Stimulated activated CD4-positive, alpha-beta T cell treated with anti-CD3 and anti-CD28 coated beads, Interleukin-4, amount 100 ng/mL, for 1 hour (primary cell): ENCODE measurements at places on chromosomes 11 and 22.

- no peak for DNase-seq
Measured at GRCh38 chr22:48181263-48181955, 1419.0 kb downstream of the TBC1D22A start.

GRCh38 chr11:57216463-57216862 lies 20.6 kb downstream of the APLNR start:
- no peak for DNase-seq

DNA sequence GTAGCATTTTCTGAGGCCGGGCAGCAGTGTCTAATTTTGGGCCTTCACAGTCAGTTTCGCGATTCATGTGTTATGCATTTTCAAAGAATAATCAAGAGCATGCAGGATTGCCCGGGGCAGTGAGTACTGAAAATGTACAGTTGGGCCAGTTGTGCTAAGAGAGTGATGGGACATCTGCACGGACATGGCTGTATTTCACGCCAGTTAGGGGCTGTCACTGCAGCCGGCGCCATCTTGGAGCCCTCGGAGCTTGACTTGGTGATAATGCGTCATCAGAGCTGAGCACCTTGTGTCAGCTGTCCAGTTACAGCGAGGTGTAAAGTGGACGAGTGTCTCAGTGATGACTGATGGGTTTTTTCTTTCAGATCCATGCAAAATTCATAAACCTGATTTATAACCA lies 188.9 kb downstream of the TBC1D22A start:
- DNase-seq = no peak

GRCh38 chr11:1193326-1194230 lies 29.3 kb upstream of the MUC5B start:
- no peak for DNase-seq

GRCh38 chr11:79794484-79795393 lies 353.9 kb upstream of the TENM4 start:
- no peak for DNase-seq

DNA sequence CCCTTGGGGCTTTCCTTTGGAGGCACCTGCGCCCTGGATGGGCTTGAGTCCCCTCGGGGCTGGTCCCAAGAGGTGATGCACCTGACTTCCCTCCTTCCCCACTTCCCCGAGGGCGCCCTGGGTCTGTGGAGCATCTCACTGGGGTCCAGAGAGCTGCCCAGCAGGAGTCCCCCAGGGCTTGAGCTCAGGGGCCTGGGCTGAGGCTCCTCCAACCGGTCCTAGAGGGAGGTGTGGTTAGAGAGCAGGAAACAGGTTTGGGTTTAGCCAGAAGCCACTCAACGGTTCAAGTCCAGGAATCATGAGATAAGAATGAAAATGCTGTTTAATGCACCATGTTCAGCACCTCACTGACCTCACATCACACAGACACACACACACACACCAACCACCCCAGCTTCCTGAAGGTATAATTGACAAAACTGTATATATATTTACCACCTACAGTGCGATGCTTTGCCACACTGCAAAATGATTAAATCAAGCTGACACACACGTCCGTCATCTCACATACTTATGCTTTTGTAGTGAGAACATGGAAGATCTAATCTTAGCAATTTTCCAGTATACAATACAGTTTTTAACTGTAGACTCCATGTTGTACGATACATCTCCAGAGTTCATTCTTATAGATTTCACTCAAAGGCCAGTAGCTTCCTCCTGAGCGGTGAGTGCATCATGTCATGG lies 628 bp upstream of the IGLL1 start:
- DNase-seq = no peak

DNA sequence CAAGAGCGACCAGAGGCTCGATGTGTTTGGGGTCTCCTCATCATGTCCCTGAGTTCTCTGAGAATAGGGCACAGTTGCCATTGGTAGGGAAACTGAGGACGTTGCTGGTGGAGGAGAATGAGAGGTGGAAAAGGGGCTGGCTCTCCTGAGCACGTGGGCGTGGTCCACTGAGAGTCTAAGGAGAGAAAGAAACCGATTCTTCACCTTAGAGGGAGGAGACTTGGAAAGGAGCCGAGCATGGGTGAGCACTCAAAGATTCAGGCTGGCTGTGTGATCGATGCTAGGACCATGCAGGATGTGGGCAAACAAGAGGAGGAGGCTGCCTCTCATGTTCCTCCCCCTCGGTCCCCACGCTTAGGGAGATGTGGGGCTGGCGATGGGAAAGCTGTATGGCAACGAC lies 19.8 kb upstream of the TLCD5 start:
- no peak for DNase-seq

- DNase-seq = no peak
Measured at GRCh38 chr22:17890892-17891291, 116.6 kb upstream of the BID start.

DNA sequence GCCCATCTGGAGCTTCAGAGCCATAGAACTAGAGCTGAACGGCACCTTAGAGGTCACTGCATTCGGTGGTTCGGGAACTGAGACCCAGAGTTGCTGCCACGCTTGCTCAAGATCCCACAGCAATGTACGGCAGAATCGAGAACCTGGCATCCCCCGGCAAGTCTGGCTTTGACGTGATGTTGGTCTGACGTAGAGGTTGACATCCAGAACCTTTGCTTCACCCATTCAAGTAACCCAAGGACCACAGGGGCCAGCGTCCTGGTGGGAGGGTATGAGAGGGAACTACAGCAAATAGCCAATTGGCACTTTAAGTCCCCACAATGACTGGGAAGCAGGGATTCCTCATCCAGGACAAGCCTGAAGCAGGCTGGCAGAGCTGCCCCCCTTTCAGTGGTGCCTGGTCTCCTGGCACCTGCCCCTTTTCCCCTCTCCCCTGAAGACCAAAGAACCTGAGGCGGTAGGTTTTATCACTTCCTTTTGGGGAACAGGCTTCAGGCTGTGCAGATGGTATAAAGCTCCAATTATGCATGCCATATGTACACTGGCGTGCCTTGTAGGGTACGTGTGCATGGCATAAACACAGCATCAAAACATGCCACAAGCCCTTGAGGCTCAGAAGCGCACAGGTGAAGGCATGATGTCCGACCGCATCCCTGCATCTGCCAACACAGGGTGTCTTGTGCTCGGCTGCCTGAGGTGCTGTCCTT lies 15.3 kb upstream of the TEF start:
- DNase-seq = no peak

GRCh38 chr11:120054016-120054752 lies 83.7 kb downstream of the TRIM29 start:
- DNase-seq = no peak

GRCh38 chr11:20647976-20648565 lies 21.3 kb upstream of the NELL1 start:
- no peak for DNase-seq

- no peak for DNase-seq
Measured at GRCh38 chr11:215581-216037, 8.1 kb downstream of the RIC8A start.

- DNase-seq = no peak
Measured at GRCh38 chr11:127875131-127875530, 712.2 kb downstream of the ETS1 start.

GRCh38 chr11:60934124-60934789 lies 10.0 kb downstream of the TMEM132A start:
- no peak for DNase-seq

DNA sequence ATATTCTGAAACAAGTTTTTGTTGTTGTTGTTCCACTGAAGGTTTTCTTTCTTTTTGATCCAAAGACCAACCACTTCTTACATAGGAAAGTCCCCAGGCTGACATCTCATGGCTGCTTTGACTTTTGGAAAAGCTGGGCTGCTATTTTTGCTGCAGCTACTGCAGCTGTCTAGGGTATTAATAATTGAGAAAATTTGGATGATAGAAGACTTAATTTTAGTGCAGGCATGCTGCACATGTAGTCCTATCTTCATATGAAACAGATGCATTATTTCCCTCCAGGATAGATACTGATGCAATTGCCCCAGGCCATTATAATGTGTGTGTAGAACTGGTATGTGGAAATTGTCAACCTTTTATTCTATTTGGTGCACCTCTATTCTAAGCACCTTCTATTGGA lies 131.4 kb downstream of the NAV2 start:
- no peak for DNase-seq

GRCh38 chr22:37119872-37120271 lies 10.4 kb upstream of the TMPRSS6 start:
- no peak for DNase-seq

DNA sequence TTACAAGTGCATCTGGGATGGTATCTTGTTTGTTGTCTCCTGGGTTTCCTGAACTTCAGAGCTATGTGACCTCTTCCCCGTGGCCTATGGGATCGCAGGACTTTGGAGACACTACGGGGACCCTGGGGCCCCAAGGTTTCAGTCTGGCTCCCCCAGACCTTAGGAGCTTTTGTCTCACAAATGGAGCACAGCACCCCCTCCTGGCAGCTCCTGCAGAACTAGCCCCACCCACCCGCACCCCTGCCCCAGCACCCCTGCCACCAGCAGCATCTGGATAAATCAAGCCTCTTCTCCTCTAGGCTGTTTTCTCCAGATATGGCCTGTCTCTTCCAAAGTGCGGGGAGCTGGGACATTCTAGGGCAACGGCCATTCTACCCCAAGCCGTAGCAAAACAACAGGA lies 10.4 kb downstream of the RCOR2 start:
- peak; percentile 63 for DNase-seq

DNA sequence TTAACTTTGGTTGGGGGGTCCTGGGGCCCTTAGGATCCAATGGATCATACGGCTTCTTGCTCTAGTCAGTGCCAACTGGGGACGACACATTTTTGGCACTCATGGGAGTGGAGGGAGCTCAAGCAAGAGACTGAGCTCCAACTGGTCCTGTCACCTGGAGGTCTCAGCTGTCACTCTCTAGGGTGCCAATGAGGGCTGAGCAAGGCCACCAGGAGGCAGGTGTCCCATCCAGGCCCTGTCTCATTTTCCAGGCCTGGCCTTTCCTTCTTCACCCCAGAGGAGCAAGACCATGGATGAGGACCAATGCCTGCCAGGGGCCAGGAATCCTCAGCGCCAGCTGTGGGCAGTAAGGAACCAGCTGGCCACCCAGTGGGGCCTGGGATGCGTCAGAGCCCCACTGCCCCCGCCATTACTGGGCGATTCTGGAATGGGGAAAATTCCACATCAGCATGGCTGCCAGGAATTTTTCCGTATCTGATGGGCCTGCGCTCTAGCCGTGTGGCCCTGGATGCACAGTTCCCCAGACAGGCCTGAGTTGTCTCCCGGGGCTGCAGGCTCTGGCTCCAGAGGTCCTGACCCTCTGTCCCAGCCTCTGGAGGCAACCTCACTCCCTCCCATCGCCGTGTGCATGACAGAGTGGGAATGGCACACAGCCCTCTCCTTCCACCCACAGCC lies 669 bp upstream of the GAL3ST1 start:
- no peak for DNase-seq
